ENCODE measurements at places on chromosomes 1 and 21.

DNA sequence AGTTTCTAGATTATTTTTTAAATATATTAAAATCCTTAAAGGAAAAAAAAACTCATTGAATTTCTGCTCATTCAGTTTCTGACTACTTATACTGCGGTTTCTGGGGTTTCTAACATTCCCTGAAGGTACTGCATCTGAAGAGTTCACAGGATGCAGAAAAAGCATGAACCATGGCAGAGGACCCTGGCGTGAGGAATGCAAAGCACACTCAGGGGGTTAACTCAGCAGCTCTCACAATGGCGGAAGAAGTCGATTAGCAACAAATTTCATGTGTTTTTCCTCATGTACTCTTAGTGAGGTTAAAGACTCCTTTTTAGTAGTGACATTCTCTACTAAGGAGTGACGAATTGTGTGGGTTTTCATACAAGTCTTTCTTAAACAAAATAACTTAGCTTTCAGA lies 975.6 kb downstream of the NCAM2 start:
- no peak for DNase-seq

- DNase-seq, result no peak
These were observed 19.7 kb upstream of the PGD start for GRCh38 chr1:10379101-10379620.

DNA sequence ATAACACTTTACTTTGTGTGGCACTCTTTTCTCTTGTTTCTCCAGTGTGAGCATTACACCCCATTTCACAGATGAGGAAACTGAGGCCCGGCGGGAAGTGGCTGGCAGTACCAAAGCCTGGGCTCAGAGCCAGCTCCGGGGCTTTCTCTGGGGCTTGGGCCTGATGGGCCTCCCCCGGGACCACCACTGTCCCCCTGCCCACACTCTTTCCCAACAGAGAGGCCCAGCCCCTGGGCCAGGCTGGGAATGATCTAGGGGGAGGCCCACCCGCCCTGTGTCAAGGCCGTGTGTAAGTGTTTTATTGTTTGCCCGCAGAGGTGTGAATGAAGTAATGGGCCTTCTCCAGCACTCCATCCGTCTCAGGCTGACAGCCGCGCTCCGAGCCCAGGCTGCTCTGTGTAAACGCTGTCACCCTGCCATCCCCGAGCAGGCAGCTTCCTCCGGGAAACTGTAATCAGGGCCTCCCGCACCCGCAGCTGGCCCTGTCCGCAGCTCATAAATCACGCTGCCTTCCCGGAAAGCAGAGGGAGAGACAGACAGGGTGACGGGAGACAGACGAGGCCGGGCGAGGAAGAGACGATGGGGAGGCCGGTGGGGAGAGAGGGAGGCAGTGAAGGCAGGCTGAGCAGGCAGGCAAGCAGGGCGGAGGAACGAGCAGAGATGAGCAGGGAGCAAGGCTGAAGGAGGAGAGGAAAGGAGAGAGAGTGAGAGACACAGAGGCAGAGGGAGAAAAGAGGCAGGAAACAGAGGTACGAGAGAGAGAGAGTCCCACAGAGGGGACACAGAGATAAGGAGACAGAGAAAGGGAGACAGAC lies 109.7 kb upstream of the ZBTB40 start:
- DNase-seq, result no peak

- no peak for DNase-seq
These were observed 40.5 kb upstream of the RBBP5 start for GRCh38 chr1:205162301-205162700.

- peak; percentile 37 for DNase-seq
These were observed 687 bp upstream of the RASSF5 start for GRCh38 chr1:206506405-206507283.

DNA sequence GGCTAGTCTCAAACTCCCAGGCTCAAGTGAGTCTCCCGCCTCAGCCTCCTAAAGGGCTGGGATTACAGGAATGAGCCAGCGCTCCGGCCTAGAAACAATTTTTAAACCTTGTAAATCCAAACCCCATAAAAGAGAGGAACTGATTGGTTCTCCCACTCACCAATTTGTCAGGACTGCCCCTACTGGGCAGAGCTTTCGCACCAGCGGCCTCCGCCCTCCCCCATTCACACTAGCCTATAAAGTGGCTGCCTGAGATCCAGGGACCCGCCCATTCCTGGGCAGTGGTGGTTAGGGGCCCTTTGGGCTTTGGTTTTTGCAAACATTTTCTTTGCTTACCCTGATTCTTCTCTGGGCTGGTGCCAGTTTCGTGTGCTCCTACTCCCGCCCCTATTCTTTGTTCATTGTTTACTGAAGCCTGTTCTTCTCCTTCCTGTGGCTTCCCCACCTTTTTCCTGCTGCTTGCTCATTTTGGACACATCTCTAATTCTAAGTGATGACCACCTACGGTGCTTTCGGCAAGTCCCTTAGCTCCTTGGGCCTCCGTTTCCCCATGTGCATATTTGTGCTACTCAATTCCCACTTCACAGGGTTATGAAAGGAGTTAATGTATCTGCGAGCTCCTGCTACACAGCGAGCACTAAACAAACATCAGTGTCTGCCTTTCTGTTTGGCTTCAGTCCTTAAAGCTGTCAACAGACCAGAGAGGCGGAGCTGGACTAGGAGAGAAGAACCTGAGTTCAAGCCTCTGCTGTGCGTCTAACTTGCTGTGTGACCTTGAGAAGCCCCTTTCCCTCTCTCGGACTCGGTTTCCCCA lies 39.8 kb upstream of the CLIC4 start:
- DNase-seq, result peak; percentile 51

- peak; percentile 27 for DNase-seq
These were observed 243.2 kb upstream of the RAB4A start for GRCh38 chr1:229027622-229028182.

- DNase-seq, result peak; percentile 53
These were observed 65.2 kb downstream of the SIK1 start for GRCh38 chr21:43361493-43362296.

GRCh38 chr1:156291226-156292061 lies 4.0 kb downstream of the GLMP start:
- DNase-seq, result peak; percentile 29

- DNase-seq, result no peak
These were observed 42.1 kb downstream of the PARP1 start for GRCh38 chr1:226365831-226366231.

DNA sequence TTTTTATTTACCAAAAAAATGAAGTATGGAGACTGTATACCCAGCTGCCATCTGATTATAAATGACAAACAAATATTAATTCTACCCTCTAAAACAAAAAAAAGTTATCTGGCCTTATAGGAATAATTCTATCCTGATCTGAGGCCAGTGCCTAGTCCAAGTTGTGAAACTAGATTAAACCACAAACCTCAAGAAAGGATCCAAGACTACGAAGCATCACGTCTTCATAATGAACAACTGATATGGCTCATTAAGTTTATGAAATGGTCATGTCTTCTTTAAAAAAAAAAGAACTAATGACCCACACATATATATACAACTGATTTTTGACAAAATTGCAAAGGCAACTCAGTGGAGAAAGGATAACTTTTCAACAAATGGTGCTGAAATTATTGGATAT lies 32.4 kb upstream of the CTTNBP2NL start:
- DNase-seq, result no peak

DNA sequence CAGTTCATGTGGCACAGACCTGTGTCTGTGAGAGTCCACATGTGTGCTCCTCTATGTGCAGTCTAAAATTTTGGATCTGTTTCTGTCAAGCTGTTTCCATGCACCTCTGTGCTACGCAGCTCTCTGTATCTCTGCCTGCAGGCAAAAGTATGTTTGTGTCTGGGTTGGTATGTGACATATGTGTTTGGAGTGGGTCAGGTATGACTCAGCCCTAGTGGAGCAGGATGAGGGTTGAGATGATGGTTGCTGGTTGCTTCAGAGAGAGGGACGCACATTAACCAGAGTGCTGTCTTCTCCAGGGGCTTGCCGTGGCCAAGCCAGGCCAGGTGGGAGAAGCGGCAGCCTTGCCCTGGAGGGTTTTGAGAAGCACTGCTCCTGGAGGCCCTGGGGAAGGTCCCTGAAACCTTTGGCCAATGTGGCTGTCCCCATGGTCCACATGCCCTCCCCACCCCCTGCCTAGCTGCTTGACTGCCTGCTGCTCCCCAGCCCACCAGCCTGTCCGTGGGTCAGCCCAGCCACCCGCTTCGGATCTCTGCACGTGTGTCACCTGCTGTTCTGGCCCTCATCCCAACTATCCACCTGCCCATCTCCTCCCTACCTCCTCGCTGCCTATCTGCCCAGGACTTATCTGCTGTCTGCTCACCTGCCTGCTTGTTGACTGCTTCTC lies 4.1 kb upstream of the EVA1B start:
- DNase-seq, result no peak

GRCh38 chr1:111775966-111776365 lies 20.3 kb downstream of the DDX20 start:
- no peak for DNase-seq

GRCh38 chr1:63155437-63155836 lies 166.9 kb upstream of the FOXD3 start:
- no peak for DNase-seq

DNA sequence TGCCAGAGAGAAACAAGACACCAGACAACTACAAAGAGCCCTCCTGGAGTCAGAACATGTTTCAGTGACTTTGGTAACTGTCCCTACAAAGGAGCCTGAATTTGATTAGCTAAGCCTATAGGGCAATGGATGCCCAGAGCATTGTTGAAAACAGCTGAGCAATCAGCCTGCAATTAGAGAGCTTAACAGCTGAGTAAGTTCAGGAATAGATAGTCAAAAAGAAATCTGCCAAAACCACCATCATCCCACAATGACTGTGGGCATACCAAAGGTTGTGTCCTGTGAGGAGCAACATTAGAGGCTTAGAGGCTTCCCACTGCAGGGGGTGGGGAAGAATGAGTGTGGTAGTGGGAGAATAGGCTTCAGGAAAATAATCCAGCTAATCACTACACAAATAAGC lies 32.1 kb downstream of the SH3BP5L start:
- DNase-seq, result no peak

DNA sequence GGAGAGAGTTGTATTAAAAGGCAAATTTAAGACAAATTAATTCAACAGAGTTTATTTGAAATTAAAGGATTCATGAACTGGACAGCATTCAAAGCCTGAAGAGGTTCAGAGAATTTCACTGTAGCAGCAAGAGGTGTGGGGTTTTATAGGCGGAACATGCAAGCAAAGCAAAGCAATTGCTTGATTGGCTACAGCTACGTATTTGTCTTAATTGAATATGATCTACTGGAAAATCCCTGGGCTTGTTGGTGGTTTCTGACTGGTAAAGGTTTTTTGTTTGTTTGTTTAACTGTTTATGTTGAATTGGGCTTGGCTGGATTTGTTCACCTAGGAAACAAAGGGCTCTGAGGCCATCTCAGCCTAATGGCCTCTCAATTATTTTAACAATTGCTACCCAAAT lies 61.5 kb downstream of the KCNK1 start:
- DNase-seq, result no peak

DNA sequence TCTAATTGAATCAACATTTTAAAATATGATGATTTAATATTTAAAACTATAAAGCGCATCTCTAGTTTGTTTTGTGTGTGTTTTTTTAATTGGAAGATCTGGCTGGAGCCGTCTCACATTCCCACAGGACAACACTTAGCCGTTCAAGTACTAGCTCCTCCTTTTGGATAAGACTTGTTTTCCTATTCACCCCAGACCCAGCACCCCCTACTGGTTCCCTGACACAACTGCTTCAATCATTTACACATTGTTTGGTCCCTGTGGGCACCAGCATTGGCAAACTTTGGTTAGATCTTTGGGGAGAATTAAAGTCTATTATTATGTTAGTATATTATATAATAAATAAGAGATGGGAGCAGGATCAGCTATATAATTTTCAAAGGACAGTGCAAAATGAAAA lies 34.5 kb downstream of the TYW3 start:
- no peak for DNase-seq

- no peak for DNase-seq
These were observed 337.4 kb upstream of the LYPLAL1 start for GRCh38 chr1:218836264-218836663.

DNA sequence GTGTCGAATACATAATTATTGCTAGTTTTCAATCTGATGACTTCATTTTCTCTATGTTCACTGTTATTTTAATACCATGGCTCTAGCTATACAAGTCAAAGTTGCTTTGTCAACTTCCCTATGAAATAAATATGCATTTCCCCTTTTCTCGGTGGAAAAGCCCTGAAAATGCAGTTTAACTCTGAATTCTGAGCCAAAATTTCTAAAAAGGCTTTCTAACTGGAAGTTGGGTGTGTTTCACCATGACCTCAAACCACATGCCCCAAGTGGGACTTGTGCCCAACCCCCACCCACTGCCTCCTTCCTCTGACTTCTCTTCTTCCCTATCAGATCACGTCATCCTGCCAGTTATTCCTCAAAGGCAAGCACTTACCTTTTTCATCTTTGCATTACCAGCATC lies 8.9 kb downstream of the MKNK1 start:
- DNase-seq, result peak; percentile 40

GRCh38 chr21:46515109-46515508 lies 56.4 kb downstream of the DIP2A start:
- DNase-seq, result peak; percentile 47

DNA sequence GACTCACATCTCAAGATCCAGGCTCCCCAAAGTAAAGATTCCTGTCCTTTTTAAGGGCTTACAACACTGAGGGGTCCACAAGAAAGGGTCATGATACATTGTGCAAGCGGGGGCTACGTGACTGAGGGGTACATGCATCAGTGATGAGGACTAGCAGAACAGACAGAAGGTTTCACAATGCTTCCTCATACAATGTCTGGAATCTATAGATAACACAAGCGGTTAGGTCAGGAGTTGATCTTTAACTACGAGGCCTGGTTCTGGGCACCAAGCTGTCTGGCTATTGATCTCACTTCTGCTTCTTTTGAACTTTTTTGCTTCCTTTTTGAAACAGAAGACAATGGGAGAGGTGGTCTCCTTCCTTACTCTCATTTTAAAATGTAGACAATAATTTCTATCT lies 718.6 kb downstream of the AMY1C start:
- no peak for DNase-seq

DNA sequence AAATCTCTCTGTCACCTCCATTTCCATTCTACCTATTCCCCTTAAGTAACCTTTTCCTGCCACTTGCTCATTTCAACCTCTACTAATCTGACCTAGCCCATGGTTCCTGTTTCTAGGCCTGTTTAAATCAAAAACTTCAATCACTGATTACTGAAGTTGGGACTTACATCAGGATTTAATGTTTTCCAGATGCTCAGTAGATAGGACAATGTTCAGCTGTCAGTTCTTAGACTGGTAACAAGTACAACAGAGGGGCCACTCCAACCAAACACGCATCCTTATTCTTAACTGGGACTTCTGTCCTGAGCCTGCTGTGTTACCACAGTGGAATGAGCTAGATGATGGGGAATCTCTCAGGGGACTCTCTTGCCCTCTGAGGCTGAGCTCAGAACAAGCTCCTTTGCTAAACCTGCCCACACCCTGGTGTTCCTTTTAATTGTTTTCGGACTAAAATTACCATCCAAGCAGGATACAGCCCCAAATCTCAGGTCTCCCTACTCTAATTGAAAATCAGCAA lies 974.6 kb downstream of the TTLL7 start:
- no peak for DNase-seq

DNA sequence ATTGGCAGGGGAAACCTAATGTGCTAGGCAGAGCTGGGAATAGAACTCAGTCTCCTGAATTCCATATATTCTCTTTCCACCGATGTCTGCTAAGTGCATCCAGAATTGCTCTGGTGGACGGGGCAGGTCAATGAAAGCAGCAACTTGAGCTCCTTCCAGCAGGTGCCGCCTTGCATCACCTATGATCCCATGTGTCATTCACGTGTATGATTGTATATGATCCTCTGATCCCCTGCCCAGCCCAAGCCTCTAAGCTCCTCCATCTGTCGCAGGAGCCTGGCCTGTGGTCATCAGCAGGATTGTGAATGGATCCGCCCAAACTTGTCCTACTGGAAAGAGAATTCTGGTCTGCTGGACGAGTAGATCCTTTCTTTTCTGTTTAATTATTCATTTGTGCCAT lies 13.1 kb downstream of the ACTA1 start:
- DNase-seq, result no peak

Measured in CD4-positive, alpha-beta T cell treated with Interleukin-10 for 1 hour (primary cell).